NCI-H69 (cell line): ENCODE measurements at places on chromosomes 1 and 21.

GRCh38 chr1:106846656-106847055 is 209.8 kb upstream of the PRMT6 start:
- DNase-seq = no peak

DNA sequence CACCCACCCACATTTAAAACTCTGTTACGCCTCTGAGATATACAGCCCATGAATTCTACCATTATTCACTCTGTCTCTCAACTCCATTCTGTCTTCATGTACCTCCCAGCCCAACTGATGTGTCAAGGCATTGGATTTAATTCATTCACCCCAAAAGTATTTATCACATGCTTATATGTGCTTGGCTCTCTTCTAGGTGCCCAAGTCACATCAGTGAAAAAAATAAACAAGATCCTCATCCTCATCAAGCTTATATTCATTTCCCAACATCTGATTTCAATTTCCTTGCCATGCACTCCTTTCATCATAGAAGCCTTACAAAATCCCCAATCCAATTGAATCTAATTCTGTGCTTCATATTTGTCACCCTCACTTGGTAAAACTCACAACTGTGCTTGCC is 967.6 kb downstream of the LTN1 start:
- DNase-seq = no peak

DNA sequence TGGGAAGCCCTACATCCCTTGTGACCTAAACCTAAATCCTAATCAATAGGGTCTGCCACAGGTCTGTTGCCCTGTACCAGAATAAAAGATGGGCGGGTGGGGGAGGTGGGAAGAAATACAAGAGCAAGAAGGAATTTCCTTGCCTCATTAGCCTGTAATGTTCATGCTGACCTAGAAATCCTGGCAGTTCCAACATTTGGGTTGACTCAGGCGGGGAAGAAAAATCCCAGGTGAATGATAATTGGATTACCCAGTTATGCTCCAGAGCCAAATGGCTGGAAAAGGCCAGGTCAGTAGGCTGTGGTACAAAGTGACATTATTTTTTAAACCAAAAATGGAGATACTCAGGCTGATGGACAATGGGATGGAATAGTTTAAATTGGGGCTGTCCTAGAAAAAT is 27.3 kb upstream of the A3GALT2 start:
- DNase-seq = peak; percentile 10

DNA sequence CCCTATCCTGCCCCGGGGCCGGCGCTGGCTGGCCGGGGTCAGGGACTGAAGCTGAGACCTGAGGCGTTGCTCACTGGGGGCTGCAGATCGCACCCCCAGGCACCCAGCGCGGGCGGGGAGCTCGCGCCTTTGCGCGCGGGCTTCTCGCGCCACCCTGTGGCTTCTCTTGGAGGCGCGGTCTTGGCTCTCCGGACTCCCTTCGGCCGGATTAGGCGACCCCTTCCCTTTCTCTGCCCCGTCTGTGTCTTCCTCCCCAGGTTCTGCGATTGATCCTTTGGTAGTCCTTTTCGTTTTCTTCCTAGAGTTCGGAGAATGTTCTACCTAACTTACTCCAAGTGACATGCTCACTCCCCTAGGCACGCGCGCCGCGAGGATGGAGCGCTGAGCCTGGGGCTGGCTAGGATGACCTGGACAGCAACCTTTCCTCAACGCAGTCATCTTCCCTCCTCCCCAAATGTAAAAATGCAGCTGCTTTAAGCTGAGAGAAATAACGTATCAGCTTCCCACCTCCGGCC is 495 bp upstream of the NTRK1 start:
- peak; percentile 86 for DNase-seq

- DNase-seq = peak; percentile 75
Measured at GRCh38 chr1:241423541-241424479, 66.8 kb upstream of the RGS7 start.

GRCh38 chr1:91507328-91507727 is 6.7 kb downstream of the CDC7 start:
- DNase-seq = no peak

- no peak for DNase-seq
Measured at GRCh38 chr1:169012416-169012815, 94.1 kb upstream of the ATP1B1 start.

GRCh38 chr1:55618199-55618598 is 403.0 kb upstream of the USP24 start:
- DNase-seq = no peak

GRCh38 chr1:30005972-30006619 is 717.3 kb downstream of the MATN1 start:
- DNase-seq = no peak

GRCh38 chr1:3233551-3233950 is 164.5 kb downstream of the PRDM16 start:
- no peak for DNase-seq

DNA sequence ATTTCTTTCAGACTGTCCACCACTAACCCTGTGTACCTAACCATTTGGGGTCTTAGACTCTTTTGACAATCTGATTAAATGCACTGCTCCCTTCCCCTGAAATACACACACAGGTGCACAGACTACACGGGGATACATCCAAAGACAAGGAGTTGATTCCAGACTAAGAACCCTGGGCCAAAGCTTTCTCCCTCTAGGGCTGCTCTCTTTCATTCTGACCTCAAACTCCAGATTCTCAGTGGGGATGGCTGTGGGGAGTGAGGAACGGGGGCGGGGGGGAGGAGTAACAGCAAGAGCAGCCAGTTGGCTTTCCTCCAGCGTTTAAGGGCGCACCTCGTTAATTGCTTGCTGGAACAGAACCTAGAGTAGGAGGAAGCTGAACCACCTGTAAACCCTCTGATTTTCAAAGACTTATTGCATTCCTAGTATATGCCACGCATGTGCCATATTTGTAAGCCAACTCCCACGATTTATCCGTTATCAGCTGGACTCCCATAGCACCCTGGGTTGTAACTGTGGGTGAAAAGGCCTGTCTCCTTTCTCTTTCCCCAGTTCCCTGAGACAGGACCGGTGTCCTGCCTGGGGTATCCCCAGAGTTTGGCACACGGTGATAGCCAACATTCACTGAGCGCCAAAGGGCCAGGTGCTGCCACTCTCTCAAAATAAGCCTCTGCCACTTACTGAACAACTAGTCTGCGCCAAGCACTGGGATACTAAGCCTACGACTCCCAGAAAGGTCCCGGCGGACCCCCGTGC is 920 bp downstream of the MTHFR start:
- DNase-seq = peak; percentile 85

DNA sequence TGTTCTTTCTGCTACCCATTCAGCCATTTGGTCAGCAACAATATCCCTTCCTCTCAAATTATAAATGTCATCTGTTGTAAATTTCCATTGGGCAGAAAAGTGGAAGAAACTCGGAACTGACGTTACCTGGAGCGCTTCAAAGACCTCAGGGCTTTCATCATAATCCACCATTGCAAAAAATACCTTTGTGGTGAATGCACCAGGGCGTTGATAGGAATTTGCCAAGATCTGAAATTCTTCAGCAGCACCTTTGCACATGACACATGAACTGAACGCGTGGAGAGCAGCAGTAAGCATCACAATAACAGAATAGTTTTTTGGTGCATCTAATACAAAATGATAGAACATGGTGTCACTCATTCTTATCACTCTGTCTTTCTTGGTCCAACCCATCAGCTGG is 3.1 kb upstream of the TEKT2 start:
- no peak for DNase-seq

DNA sequence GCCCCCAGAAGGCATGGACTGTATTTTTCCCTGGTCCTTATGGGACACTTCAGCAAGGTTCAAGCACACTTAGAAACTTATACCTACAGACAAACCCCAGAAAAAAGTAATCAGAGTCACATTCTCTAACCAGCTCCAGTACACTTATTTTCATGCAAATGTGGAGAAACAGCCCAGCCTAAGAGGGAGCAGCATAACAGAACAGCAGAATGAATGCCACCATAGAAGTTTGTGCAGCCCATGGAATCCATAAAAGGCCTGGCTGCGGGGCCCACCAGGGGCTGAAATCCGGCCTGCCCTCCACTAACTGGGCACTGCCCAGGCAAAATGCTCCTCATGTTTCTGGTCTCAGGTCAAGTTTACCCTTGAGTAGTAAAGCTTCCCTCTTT is 60.4 kb upstream of the ATP1A1 start:
- no peak for DNase-seq

DNA sequence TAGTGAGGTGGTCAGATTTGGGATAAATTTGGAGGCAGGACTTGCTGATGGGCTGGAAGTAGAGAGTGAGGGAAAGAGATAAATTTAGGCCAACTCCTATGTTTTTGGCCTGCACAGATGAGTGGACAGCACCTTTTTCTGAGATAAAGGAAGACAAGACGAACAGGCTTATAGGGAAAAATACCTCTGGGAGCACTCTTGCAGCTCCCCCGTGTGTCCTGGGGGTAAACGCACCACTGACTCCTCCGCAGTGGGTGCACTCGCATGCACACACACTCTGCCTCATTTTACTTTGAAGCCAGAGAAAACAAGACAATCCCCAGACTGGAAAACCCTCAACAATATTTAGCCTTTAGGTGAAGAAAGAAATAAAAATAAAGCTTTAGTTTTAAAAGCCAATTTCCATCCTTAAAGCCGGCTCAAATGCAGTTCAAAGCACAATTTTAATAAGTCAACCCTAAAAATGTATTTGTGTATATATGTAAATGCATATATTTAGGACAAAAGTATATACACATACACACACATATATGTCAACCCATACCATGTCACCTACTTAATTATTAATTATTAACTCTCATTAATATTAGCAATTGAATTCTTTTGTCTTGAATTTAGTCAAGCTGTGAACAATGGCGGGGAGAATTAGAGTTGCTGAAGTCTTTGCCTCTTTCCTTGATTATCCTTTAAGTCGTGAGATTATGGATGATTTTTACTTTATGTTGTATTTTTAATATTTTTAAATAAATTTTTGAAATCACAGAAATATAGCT is 341.8 kb downstream of the ZNF326 start:
- DNase-seq = no peak

DNA sequence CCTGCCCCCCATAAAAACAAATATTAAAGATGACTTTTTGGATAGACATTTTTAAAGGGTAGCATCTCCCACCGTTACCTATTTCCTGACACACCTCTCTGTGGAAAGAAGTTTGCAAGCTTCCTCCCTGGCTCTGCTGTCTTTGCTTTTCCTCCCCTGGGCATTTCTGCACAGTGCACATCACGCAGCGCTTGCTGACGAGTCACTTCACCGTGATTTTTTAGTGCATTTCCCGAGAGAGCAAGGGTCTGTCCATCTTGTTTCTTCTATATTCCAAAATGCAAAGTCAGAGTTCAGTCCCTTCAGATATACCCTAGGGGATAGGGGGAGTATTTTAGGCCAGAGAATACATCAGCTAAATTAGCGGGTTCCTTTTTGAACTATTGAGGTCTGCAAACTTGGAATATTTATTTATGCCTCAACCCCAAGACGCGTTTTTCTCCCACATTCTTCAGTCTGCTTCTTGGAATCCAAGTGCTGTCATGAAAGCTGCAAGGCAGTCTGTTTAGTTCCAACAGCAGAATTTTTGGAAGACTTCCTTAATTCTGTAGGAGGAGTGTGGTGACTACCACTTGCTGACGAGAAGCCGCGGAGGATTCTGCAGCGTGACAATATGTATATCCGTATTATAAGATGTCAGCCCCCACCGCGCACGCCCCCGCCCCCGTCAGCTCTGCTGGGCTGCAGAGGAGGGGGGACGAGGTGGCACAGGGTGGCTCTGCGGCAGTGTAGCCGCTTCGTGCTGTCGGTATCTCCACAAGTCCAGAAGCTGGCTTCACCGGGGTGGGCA is 22.4 kb downstream of the SMYD2 start:
- DNase-seq = no peak

- DNase-seq = peak; percentile 83
Measured at GRCh38 chr1:25771221-25772114, 28.5 kb upstream of the SELENON start.

GRCh38 chr1:40593449-40594186 is 62.2 kb downstream of the ZNF684 start:
- no peak for DNase-seq

DNA sequence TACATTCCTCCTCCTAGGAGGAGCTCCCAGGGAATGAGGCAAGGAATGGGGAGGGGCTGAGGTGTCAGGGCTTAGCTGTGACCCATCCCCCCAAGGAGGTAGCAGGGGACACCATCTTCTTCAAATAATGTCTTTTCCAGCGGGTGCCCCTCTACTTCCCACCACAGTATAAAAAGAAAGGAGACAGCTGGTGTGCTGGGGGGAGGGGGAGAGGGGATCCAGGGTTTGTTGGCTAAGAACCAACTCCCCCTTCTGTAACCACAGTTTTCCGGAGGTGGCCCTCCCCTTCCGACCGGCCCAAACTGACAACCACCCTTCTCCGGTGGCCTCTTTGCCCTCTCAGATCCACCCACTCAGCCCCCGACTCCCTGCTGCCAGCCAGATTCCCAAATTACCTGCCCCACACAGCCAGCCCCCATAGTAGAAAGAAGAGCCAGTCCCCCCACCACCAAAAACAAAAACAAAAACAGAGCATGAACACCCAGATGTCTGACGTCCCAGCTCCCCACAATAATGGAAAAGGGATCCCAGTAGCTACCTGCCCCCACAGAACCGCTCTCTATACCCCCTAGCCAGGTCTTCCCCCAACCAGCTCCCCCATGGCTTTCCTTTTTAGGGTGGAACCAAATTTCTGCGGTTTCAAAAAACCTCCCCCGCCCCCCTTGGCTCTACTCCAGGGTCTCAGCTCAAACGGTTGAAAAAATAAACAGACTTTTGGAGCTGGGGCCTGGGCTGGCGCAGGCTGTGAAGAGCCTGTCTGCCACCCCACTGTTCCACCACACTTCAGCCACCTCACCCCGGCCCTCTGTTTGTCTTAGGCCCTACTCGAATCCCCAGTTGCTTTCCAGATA is 2.1 kb downstream of the ARHGEF2 start:
- peak; percentile 97 for DNase-seq

GRCh38 chr21:29490016-29490415 is 191.3 kb downstream of the BACH1 start:
- DNase-seq = no peak

DNA sequence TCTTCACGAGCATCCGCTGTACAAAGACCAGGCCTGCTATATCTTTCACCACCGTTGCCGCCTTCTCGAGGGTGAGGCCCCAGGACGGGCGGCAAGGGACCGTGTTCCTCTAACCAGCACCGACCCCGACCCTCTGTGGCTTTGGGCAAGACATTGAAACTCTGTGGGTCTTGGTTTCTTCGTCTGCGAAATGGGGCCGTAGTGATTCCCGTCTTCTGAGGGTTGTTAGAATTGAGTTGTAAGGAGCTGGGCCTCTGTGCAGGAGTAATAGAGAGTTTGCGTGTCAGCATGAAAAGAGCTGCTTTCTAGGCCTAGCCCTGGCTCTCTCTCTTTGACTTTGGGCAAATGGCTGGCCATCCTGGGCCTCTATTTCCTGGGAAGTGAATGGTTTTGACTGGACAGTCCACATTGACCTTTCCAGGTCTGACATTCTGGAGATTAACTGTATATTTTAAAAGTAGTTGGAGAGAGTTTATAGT is 591 bp downstream of the MRPL37 start:
- no peak for DNase-seq
